ENCODE measurements at places on chromosomes 4 and X.

- no peak for DNase-seq
These were observed 101.9 kb downstream of the QRFPR start for GRCh38 chr4:121278811-121279368.

- no peak for DNase-seq
These were observed 67.0 kb upstream of the HMX1 start for GRCh38 chr4:8938623-8939022.

- no peak for DNase-seq
These were observed 654.6 kb downstream of the IL1RAPL1 start for GRCh38 chrX:29241809-29242208.

DNA sequence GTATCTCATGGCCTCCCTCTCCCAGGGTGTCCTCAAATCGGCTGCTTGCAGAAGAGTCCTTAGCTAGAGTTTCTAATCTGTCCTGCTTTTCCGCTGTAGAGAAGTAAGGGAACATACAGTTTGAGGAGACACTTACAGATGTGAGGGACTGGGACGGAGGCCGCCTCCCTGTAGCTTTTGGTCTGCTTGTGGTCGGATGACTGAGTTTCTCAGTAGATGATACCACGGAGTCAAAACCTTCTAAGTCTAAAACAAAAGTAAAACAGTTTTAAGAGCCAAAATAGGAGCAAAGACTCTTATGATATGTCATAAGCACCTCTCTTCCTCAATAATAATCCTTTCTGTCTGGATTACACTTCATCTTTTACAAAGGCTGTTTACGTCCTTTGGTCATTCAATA lies 34.5 kb upstream of the MAP3K15 start:
- DNase-seq, result no peak

DNA sequence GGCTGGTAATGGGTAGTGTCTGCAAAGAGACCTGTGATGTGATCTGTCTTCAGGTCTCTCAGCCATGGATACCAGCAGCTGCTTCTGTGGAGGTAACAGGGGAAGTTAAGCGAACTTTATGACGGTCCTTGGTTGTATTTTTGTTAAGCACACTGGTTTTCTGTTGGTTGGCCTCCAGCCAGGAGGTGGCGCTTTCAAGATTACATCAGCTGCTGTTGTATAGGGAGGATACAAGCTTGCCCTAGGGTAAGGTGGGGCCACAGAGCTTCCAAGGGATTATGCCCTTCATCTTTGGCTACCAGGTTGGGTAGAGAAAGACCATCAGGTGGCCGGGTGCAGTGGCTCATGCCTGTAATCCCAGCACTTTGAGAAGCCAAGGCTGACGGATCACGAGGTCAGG lies 834.2 kb upstream of the GALNTL6 start:
- DNase-seq, result no peak

- DNase-seq, result peak; percentile 6
These were observed 895 bp downstream of the ADGRL3 start for GRCh38 chr4:61200916-61201526.

- no peak for DNase-seq
These were observed 43.2 kb downstream of the PARM1 start for GRCh38 chr4:74975848-74976824.
